CD4-positive, alpha-beta T cell treated with Interleukin-6 at 100 ng/mL for 8 hours (primary cell): ENCODE measurements at places on chromosomes 4 and X.

DNA sequence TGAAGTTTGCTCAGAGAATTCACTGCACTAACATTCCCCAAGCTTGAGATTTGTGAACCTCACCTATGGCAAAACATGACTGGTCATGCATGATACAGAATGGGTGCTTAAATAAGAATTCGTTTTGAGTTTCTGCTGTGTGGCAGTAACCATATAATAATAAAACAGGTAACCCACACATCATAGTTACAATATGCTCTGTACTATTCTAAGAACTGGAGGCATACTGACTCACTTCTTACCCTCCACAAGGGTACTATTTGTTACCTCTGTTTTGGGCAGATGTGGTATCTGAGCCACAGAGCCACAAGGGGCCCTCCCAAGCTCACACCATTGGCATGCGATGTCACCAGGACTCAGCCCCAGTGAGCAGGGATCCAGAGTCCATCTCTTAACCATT is 17.6 kb downstream of the SLC2A9 start:
- no peak for DNase-seq

GRCh38 chrX:152601848-152602616 is 35.7 kb upstream of the GABRQ start:
- no peak for DNase-seq

DNA sequence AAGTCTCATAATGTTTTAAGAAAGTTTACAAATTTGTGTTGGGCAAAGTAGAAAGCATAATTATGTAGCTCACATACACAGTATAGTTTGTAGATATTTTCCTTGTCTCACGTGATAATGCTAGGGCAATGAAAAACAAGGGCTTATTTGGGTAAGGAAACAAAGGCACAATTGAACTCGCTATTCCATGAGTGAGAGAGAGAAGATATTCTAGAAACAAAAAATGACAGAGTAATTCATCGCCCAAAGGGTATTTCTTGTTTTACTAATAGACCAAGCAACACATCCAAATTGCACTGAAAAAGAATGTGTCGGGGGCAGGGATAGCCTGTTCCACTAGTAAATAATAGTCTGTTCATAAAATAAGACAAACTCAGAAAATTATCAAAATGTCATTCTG is 3.6 kb upstream of the ASB11 start:
- DNase-seq: no peak

DNA sequence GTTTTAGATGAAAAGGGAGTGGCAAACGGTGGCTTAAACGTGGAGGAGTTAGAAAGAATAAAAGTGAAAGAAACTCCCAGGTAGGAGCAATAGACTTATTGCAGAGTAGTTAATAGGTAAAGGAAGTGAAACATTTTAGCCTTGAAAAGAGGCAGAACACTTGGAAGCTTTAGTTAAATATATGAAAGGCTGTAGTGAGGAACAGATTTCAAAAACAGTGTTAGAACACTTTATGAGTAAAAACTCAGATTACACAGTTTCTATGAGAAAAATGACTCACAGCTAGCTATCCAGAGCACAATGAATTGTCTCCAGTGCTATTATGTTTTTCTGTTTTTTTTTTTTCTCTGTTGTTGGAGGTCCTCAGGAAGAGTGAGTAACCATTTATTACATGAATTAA is 45.8 kb downstream of the TACR3 start:
- no peak for DNase-seq

DNA sequence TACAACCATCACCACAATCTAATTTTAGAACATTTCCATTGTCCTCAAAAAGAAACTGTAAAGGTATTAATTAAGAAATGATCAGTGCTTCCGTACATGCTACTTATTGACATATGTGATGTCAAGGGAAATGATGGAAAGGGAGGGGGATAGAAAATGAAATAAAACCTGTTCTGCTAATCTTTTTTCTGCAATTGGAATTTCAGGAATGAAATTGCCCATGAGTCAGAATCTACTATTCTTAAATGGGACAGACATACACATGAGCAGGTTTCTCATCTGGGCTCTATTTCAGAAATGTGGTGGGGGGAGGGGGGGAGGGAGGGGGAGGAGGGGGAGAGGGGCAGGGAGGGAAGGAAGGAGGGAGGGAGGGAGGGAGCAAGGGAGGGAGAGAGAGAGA is 91.0 kb downstream of the SHROOM4 start:
- DNase-seq: no peak

GRCh38 chr4:29009908-29010307 is 1710.3 kb upstream of the PCDH7 start:
- DNase-seq: no peak

GRCh38 chrX:38768079-38768478 is 33.2 kb upstream of the MID1IP1 start:
- DNase-seq: no peak

GRCh38 chrX:107450823-107451509 is 1.5 kb downstream of the FRMPD3 start:
- no peak for DNase-seq

DNA sequence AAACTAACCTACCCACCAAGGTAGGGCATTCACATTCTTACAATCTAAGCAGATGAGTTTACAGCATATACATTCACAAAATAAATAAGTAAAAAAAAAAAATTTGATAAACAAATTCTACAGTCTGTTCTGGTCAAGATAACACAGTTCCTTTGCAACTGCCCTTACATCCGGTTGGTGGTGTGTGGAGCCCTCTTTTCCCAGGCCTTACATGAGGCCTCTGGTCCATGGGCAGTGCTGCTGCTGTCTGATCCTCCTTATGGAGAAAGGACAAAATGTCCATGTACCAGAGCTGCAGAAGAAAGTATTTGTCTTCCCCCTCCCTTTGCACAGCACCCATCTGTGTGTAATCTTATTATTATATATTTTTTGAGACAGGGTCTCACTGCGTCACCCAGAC is 2.2 kb upstream of the SEPTIN11 start:
- no peak for DNase-seq

- no peak for DNase-seq
Observed at GRCh38 chr4:23889814-23890341, at the start of gene PPARGC1A. Gene PPARGC1A, minus strand, starts transcription at chr4:23890047. Its CDS starts 90 bp downstream, at chr4:23889957.

DNA sequence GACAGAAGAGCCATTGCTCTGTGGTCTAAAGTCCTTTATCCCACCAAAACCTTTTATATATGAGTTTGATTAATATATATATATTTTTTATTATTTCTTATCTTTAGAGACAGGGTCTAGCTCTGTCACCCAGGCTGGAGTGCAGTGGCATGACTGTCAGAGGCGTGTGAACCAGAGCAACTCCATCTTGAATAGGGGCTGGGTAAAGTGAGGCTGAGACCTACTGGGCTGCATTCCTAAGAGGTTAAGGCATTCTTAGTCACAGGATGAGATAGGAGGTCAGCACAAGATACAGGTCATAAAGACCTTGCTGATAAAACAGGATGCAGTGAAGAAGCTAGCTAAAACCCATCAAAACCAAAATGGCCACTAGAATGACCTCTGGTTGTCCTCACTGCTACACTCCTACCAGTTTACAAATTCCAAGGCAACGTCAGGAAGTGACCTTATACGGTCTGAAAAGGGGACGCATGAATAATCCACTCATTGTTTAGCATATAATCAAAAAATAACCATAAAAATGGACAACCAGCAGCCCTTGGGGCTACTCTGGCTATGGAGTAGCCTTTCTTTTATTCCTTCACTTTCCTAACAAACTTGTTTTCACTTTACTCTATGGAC is 10.5 kb downstream of the TBCK start:
- DNase-seq: no peak

- DNase-seq: no peak
Observed at GRCh38 chr4:52102587-52102986, 51.5 kb downstream of the SPATA18 start.

GRCh38 chr4:153618833-153619232 is 65.2 kb upstream of the TLR2 start:
- DNase-seq: no peak

- DNase-seq: no peak
Observed at GRCh38 chr4:168385142-168385490, 66.6 kb upstream of the DDX60 start.

DNA sequence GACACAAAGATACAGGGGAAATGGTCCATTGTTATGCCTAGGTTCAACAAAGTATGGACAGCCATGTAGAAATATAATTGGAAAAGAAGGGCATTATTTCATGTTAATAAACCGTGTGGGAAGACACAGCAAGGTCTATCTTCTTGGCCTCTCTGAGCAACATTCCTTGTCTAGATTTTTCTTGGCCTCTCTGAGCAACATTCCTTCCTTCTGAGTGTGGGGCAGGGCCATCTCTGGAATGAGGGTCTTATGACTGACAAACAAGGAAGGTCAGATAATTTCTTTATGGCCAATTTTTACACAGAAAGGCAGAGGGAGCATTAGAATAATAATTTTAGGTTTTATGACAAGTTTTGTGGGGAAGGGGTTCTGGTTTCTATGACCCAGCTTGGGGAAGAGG is 24.3 kb upstream of the MAOA start:
- no peak for DNase-seq

DNA sequence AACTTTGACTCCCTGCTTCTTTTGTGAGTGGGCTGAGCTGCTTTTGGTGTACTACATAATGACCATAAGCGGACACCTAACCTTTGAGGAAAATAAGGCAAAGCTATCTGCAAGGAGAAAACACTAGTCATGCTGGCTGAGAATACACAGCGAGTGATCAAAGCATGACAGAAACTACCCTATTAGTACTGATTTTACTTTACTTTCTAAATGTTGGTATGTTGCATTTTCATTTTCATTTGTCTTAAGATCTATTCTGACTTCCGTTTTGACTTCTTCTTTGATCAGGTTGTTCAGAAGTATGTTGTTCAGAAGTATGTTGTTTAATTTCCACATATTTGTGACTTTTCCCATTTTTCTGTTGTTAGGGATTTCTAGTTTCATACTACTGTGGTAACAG is 361.1 kb downstream of the TRAM1L1 start:
- no peak for DNase-seq

DNA sequence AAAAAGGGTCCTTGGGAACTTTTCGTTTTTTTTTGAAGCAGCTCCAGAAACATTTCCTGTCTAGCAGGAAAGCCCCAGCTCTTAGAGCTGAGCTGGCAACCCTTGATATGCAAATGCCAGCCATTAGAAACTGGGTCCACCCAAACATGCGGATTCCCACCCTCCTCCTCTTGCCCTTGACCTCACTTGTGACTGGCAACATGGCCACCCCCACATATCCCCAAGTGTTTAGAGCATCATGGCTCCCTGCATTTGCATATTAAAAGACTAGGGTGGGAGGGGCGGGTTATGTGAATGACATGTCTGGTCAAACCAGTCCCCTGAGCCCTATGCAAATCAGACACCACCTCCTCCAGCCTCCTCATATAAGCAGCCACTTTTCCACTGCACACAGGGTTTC is 671.1 kb downstream of the FAT4 start:
- DNase-seq: no peak

DNA sequence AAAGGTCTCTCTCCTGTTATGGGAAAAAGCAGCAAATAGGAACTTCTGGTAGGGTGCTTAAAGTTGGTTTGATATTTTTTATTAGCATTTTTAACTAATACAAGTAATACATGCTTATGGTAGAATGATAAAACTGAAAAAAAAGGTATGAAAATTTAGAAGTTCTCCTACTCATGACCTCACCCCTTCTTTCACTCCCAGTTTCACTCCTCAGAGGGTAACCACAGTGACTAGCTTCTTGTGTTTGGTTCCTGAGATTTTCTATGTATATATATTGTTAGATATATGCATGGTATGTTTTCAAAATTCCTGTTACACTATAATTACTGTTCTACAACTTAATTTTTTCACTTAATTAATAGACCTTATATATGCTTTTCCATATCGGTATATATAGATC is 66.5 kb downstream of the AR start:
- no peak for DNase-seq

GRCh38 chr4:128803783-128804182 is 5.7 kb upstream of the JADE1 start:
- peak; percentile 56 for DNase-seq

- DNase-seq: no peak
Observed at GRCh38 chr4:172521248-172521647, 647.4 kb upstream of the GALNT7 start.

- no peak for DNase-seq
Observed at GRCh38 chr4:106495476-106495875, 126.9 kb upstream of the GIMD1 start.

- no peak for DNase-seq
Observed at GRCh38 chr4:8437281-8437680, 3.2 kb downstream of the ACOX3 start.

DNA sequence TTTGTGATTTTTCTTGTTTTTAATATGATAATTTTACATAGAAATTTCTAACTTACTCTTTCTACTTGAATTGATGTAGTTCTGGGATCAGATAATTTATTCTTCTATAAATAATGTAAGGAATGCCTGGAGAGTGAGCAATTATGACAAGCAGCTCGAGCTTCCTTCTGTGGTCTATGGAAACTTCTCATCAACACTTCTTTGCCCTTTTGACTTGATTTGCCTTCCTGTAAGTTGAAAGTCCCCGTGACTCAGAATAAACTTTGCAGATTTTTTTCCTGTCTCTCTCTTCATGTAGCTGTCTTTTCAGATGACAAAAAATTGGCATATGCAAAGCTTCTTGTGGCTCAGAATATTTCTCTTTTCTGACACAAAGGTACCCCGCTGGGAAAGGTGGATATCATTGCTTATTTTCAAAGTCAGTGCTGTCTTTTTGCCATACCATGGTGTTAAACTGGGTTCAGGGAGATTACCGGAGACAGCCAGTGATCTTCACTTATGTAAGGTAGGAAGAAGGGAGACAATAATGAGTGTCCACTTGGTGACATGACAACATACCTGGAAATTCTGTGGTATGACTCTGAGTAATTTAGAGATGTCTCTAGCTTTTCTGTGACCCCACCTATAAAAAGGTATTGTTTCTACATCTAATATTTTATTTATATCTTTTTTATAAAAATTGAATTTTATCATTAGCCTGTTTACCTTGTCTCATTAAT is 278.6 kb upstream of the GNPDA2 start:
- DNase-seq: no peak

- no peak for DNase-seq
Observed at GRCh38 chr4:84451546-84451945, 47.5 kb downstream of the NKX6-1 start.

GRCh38 chr4:77240469-77241066 is 83.6 kb downstream of the CCNG2 start:
- DNase-seq: peak; percentile 24

DNA sequence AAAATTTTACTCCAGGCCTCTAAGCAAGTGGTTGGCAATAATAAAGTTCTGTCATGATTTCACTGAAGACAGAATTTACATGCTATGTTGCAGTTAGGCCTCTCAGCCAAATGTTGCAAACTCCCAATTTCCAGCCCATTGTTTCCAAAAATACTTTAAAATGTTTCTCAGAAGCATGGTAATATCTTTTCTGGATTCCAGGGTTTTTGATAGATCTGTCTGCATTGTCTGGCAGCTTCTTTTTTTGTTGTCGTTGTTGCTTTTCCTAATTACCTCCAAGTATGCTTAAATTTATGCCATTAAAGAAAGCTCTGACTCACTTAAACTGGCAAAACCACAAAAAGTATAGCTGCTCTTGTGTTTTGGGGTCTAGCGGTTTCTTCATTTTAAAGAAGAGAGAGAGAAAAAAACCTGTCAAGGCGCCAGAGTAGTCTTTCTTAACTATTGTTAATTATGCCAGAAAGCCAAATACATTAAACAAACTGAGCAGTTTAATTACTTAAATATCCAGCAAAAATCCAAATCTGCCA is 97.0 kb downstream of the AGTR2 start:
- DNase-seq: no peak
